AG04450 (cell line): ENCODE measurements at places on chromosomes 1 and 21.

- DNase-seq: no peak
These were observed 32.2 kb upstream of the SLC2A1 start for GRCh38 chr1:42990757-42991346.

- DNase-seq: peak; percentile 24
These were observed 1.1 kb upstream of the SMG7 start for GRCh38 chr1:183470961-183471742.

DNA sequence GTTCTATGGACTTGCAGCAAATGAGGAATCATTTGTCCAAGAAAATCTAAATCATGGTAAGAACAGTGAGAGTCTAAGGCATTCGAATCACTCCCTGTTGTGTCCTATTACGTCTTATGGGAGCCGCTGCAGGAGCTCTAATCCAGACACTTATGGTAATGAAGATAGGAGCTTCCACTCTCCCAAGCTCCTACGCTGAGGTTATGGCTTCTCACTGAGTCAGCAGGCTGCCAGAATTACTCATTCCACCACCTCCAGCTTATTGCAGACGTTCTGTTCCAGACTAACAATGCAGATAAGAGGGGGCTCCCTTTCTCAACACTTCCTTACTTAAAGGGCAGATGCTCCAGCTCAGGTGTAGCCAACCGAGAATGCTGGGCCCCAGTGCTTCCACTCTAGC lies 212.6 kb downstream of the GREM2 start:
- DNase-seq: peak; percentile 60

DNA sequence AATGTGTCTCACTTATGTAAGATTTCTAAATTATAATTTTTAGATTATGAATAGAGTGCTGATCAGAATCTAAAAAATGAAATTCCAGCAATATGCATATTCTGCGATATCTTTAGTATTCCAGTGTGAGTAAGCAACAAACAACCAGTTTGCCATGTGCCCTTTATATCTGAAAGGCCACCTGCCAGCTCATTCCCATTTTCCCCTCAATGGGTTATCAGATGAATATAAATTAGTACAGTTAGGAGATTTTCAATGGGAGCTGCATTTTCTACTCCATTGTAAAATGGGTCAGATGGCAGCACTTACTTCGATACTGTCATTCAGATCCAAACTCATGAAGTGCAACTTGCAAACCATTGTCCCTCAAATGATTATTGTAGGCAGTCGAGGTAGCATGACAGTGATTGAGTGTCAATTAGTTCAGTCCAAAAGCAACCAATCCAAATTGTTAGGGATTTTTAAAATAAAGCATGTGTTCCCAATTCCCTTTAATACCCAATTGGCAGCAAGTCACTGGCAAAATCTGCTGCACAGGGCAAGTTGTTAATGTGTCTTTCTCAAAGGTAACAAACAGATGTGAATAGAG lies 680.3 kb downstream of the LRRIQ3 start:
- no peak for DNase-seq

- no peak for DNase-seq
These were observed 3.2 kb upstream of the RWDD3 start for GRCh38 chr1:95230768-95231191.

DNA sequence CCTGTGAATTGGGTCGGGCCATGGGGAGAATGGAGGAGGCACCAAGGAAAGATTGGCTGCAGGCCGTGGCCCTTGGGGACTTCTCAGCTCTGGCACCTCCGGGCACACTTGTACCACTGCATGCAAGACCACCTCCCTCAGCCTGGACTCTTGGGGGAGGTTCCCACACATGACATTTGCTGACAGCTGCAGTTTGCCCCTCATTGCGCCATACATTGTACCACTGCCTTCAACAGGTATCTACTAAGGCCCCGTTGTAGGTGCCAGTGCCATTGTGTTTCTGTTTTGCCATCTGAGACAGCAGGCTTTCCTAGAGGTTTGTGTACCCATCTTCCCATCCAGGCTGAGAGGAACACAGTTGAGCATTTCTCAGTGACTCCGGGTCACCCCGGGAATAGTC lies 159.4 kb upstream of the TMEM51 start:
- no peak for DNase-seq

DNA sequence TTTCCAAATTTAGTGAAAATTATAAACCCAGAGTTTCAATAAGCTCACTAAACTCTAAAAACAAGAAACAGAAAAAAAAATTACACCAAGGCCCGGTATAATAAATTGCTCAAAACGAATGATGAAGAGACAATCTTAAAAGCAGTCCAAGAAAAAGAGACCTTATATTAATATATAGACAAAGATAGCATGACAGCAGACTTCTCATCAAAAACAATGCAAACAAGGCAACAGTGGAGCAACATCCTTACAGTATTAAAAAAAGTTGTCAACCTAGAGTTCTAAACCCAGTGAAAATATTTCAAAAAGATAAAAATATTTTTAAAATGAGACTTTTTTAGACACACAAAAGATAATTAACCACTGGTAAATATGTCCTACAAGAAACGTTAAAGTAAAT lies 46.7 kb downstream of the KIFAP3 start:
- no peak for DNase-seq

- no peak for DNase-seq
These were observed 16.1 kb upstream of the RCAN3 start for GRCh38 chr1:24486331-24487065.

DNA sequence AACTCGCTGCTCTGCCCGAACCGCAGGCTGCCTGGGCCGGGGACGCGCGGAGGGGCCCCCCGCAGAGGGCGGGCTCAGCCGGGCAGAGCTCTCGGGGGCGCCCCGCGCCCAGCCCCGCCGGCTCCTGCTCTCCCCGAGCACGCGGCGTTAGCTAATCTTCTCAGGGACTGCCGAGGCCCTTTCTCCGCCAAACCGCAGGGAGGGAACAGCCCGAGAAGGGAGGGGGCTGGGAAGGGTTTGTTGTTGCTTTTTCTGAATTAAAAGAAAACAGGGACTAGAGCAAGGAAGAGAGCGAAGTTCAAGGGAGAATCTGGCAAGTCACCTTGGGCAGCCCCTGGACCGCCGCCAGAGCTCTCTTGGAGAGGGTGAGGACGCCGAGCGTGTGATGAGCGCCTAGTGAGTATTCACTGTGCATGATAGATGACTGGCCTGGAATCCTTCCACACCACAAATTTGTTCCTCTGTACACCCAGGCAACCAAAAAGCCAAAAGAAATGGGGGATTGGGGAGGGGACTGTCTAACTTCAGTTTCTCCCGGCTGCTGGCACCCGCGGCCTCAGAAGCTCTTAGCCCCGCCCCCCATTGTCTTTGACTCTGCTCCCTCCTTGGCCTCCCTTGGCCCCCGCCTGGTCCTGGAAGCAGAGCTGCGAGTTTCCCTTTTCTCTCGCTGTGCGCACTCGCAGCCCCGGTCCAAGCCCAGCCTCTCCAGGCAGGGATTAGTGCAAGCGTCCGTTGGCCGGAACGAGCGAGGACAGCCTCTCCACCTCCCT lies 19.7 kb upstream of the LMX1A start:
- no peak for DNase-seq

- no peak for DNase-seq
These were observed 35.1 kb downstream of the ARHGAP29 start for GRCh38 chr1:94202241-94202640.

DNA sequence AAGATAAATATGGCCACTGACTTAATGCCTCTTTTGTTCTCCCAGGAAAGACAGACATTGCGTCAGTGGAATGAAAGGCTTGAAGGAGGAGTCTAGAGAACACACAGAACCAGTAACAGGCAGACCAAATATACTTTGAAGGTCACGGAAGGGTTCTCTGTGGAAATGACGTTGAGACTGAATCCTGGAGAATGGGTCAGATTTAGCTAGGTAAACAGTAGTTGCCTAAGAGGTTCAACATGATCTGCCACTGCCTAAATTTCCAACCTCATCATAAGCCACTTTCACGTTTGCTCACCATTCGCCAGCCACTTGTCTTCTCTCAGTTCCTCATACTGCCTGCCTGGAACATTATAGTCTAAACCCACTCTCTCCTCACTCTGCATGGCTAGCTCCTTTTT lies 20.5 kb downstream of the PLA2G4A start:
- no peak for DNase-seq

GRCh38 chr1:111602974-111603373 lies 16.6 kb upstream of the RAP1A start:
- DNase-seq: no peak

- DNase-seq: no peak
These were observed 70.8 kb downstream of the SCCPDH start for GRCh38 chr1:246794828-246795671.

GRCh38 chr1:39711104-39711965 lies 20.1 kb upstream of the HPCAL4 start:
- no peak for DNase-seq

DNA sequence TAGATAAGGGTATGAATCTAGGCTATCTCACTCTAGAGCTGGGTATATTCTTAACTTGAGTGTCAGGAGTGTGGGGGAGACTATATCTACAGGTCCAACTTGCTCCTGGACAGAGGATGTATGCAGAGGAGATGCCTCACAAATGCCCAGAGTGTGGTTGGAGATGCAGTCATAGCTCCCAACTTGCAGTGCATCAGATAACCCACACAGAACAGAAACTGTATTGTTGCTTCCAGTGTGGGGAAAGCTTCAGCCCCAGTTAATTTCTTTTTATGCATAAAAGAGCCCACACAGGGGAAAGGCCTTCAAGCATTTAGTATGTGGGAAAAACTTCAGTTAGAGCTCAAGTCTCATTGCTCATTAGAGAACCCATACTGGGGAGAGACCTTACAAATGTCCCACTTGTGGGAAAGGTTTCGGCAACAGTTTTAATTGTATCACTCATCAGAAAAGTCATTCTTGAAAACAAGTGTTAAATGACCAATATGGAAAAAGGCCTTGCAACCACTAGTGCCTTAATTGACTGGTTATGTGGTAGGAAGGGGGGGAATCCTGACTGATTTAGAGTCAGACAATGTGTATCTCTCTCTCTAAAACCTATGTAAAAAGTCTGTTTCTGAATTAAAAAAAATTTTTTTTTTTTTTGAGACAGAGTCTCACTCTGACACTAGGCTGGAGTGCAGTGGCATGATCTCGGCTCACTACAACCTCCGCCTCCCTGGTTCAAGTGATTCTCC lies 67.9 kb downstream of the EBNA1BP2 start:
- no peak for DNase-seq

DNA sequence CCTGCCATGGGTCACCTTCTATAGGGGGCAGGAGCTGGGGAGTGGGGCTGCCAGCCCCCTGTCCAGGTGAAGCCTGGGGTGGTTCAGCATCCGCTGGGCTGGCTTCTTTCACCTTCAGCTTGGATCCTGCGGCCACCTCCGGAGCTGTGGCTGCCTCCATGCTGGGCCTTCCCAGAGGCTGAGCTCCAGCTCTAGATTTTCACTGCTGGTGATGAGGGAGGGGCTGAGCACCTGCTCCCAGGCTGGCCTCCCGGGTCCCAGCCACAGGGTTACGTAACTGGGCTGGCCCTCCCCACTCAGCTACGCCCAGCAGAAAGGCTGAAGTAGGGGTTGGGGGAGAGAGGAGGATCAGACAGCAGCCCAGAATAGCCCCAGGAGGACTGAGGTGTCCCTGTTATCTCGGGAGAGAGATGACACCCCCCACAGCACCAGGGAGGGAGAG lies at the start of gene MYBPHL:
MYBPHL (minus strand) TSS at position 180 of the 442 bp plus-strand sequence; CDS start at position 160, 20 bp downstream.
- no peak for DNase-seq

DNA sequence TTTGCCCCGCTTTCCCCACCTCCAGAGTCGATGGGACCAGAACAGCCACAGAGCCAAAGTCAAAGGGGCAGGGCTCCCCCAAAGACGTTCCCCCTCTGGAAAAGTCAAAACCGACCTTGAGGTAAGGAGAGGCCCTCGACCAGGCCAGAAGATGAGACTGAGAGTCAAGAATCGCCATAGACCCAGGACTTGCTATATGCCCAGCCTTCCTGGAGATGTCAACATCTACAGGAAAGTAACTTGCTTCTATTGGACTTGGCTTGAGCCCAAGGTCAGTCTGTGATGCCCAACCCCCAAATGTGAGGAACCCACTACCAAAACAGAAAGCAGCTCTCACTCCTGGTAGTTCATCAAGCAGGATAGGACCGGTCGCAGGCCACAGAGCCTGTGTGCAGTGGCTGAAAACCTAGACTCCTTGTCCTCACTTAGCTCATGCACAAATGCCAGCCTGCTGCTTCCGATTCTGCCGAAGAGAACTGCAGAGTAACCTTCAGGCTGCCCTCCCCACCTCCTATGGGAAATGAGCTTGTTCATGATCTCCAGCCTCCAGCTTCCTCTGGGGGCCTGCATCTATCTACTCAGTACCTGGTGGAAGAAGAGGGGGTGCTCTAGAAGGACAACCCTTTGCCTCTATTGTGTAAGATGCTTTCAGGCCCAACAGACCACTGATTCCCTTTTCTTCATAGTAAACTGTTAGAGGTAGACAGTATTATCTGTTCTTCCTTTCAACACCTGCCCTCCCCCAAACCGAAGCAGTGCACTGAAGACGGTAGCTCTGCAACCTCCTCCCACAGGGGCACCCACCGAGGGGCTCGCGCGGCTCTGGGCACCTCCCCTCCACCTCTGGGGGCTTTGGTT lies 1.4 kb downstream of the ACOT7 start:
- DNase-seq: no peak

DNA sequence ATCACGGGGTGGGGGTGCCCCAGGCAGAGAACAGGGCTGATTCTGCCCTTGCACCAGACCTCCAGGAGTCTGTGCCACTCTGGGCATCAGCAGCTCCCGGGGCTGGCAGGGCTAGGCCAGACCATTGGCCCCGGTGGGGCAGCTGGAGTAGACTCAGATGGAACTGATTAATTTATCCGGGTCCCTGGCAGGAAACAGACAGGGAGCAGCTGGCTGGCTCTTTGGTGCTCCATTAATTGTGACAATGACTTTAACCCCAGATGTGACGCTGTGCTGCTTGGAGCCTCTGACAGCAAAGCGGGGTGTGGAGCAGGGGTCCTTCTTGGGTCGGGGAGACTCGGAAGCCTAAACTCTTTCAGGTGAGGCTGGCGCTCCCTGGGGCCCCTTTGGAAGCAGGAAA lies 9.5 kb downstream of the EPHA8 start:
- DNase-seq: no peak

DNA sequence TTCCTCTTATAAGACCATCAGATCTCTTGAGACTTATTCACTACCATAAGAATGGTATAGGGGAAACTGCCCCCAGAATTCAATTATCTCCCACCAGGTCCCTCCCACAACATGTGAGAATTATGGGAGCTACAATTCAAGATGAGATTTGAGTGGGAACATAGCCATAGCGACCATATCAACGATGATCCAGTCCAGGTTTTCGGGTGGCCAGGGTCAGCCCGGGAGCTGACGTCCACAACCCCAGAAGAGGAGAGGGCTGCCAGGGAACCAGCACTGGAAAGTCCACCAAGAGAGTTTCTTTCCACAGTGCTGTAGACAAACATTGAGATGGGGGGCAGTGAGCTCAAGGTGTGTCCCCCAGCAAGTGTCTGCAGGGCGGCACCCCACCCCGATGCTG lies 88.4 kb downstream of the VWA5B1 start:
- no peak for DNase-seq
